Mammary epithelial cell (primary cell): ENCODE measurements at places on chromosomes 1 and 21.

- no peak for DNase-seq
Measured at GRCh38 chr1:94708811-94709210, 111.3 kb upstream of the SLC44A3 start.

DNA sequence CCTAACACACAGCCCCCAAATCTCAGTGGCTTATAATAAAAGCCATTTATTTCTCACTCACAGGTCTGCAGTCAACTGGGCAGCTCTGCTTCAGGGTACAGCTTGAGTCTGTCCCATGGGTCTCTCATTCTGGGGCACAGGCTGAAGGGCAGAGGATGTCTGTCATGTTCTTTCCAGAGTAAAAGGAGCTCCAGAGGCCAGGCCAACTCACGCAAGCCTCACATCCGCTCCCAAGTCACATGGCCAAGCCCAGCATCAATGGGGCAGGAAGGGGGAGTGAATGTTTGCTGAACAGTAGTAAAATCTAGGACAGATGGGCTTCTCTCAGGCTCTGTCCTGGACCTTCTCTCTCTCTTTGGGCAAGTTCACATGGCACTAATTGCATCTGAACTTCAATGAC lies 7.1 kb upstream of the SSBP3 start:
- DNase-seq = no peak

DNA sequence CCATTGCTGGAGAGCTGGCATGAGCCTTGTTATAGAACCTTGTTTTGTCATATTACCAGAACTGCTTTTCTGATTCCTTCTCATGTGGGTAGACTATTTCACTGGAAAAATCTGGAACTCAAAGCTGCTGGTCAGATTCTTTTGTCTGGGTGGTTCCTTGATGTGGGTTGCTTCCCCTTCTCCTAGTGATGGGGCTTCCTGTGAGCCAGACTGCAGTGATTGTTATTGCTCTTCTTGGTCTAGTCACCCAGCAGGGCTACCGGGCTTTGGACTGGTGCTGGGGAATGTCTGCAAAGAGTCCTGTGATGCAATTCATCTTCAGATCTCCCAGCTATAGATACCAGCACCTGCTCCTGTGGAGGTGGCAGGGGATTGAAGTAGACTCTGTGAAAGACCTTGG lies 59.4 kb downstream of the GPR137B start:
- no peak for DNase-seq

GRCh38 chr21:42229676-42230075 lies 10.7 kb downstream of the ABCG1 start:
- no peak for DNase-seq

- DNase-seq = no peak
Measured at GRCh38 chr1:236416165-236416564, 22.1 kb downstream of the EDARADD start.

DNA sequence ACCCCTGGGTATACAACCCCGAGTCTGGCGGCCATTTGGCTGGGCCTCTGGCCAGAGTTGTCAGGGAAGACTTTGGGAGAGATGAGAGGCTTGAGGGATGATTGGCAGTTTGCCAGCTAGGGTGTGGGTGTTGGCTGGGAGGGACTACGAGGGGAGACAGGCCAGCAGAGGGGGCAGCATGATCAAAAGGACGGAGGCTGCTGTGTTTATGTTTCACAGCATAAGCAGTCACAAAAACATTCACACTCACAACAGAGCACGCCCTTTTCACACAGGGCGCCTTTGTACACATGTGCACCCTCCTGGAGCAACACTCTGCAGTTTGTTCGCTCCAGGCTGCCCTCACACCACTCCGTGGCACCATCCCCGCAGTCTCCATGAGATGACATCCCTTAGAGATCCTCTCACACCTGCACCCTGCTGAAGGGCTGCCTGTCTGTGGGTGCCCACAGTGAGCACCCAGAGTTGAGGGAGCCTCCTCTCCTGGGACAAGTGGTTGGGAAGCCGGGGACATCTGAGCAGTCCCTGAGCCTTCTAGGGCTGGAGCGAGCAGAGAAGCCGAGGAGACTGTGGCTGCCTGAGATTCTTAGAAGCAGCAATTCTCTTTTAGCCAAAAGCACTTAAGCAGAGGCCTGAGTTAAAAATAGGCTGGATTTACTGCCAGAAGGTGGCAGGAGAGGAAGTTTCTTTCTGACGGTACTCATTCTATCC lies 15.4 kb downstream of the EFNA3 start:
- peak; percentile 54 for DNase-seq

- DNase-seq = peak; percentile 32
Measured at GRCh38 chr1:51484591-51484990, 34.5 kb downstream of the EPS15 start.

DNA sequence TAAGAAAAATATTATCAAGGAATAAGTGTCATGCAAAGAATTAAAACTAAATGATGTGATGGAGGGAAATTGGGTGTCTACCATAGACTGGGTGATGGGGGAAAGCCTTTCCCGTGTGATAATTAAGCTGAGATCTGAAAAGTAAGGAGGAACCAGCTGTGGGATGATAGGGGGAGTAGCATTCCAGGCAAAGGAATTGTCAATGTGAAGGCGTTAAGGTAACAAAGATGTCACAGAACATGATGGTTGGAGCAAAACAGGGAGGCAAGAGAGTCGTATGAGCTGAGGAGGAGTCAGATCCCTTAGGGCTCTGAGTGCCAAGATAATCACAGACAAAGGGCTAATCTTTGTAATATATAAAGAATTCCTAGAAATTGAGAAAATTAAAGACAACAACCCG lies 170.1 kb downstream of the CDC7 start:
- DNase-seq = no peak

DNA sequence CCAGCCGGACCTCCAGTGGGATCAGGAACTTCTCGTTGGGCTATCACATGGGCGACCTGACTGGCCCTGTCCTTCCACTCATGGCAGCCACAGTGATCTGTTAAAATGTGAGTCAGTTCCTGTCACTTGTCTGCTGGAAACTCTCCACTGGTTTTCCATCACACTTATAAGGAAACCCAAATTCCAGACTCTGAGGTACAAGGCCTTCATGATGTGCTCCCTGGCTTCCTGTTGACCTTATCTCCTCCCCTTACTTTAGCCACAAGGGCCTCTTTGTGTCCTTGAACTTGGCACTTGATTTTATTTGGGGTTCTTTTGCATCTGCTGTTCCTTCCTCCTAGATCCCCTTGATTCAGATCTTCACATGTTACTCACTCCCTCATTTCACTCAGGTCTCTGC lies 96.8 kb downstream of the TENT5C start:
- DNase-seq = no peak

DNA sequence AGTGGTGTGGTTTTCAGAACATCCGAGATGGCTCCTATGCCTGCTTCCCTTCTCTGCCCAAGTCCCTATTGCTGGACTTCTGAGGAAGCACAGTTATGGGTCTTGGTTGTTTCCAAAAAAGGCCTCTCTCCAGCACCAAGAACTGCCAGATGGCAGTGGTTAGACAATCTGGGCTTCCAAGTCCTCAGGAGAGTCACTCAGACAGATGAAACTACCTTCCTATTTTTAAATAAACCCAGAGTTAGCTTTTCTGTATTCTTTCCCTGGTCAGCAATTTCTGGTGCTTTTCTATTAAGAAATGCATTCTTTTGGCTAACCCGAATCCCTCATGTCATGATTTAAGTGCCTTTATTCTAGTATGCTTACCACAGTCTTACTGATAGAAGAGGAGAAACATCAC lies 245.9 kb downstream of the PRDM2 start:
- DNase-seq = no peak

- DNase-seq = no peak
Measured at GRCh38 chr1:75172556-75172955, 38.4 kb downstream of the LHX8 start.

- no peak for DNase-seq
Measured at GRCh38 chr1:225813214-225813964, 3.5 kb downstream of the EPHX1 start.
